Activated naive CD4-positive, alpha-beta T cell (primary cell): ENCODE measurements at places on chromosomes 3 and 15.

DNA sequence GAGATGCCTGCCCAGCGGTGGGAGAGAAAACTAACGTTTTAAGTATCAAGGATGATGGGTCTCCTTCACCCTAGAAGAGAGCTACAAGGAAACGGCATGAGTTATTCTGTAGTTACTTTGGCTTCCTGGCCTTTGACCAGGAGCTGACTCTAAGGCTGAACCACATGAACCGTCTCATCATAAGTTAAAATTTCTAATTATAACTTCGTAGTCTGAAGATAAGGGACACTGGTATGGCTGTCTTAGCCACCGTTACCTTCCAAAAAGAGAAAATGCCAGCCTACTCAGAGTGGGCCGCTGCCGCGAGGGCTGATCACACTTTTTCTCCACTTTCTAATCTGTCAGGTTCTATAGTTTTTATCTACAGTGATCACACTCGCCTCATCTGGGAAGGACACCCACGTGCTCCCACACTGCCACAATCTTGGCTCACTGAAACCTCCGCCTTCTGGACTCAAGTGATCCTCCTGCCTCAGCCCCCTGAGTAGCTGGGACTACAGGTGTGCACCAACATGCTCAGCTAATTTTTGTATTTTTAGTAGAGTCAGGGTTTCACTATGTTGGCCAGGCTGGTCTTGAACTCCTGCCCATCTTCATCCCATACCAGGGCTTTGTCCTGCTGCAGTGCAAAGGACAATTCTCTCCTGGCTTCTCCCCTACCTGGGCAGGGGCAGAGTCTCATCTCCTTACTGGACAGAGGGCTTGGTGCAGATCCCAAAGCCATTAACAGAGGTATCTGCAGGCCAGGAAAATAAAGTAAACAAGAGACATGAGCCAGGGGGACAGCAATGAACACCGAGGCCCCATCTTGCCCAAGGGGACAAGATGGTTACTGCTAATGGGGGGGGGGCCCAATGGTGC is 73.4 kb downstream of the RFTN1 start:
- no peak for DNase-seq

DNA sequence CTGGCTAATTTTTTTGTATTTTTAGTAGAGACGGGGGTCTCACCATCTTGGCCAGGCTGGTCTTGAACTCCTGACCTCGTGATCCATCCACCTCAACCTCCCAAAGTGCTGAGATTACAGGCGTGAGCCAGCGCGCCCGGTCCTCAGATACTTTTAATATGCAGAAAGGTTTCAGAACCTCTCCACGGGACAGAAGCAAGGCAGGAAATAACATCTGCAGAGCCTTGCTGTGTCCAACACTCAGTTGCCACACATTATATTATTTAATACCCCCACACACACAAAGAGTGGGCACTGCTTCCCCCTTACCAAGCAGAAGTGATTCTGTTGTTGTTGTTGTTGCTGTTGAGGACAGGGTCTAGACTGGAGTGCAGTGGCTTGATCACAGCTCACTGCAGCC is 28.0 kb downstream of the OSBPL10 start:
- no peak for DNase-seq

DNA sequence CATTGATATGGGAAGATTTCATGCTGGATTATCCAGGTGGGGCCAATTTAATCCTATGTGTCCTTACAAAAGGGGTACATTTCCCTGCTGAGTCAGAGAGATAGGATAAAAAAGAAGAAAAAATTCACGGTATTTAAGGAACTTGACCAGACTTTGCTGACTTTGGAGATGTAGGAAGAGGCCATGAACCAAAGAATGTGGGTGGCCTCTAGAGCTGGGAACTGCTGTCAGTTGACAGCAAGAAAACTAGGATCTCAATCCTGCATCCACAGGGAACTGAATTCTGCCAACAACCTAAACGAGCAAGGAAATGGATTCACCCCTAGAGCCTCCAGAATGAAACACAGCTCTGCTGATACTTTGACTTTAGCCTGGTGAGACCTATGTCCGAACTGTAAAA is 148.1 kb upstream of the SLC24A5 start:
- no peak for DNase-seq

DNA sequence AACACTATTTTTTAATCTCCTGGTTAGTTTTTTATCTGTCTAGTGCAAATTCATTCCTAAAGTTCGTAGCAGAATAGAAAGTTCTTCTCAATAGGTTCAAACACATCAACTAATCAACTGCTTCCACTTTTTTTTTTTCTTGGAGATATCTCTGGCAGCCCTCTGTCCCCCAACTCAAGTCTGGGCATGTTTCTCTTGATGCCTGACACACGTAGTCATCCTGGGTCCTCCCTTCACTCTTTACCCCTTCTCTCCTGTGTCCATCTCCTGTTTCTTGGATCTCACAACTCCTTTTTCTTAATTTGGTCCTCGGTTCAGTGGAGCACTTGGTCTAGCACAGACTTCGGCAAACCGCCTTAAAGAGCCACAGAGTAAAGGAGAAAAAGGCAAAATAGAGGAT is 14.4 kb downstream of the TNFAIP8L3 start:
- no peak for DNase-seq

GRCh38 chr15:36278219-36278618 is 301.2 kb upstream of the CDIN1 start:
- DNase-seq: no peak

- DNase-seq: no peak
Observed at GRCh38 chr3:187641320-187642016, 28.7 kb downstream of the SST start.

DNA sequence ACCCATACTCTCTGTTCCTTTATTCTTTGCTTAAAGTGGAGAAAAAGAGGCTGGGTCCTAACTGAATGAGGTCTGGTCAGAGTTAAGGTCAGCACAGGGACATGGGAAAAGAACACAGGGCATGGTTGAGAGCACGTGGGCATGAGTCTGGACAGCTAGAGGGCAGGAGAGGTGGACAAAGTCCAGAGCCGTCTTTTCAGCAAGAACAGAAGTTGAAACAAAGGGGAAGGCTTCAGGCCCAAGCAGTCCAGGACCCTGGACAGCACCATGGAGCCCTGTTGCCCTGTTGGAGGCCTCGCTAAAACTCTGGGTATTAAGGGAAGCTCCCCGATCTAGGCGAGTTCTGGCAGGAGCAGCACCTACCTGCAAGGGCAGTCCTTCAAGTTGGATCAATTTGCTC is 50.7 kb downstream of the XYLB start:
- no peak for DNase-seq

DNA sequence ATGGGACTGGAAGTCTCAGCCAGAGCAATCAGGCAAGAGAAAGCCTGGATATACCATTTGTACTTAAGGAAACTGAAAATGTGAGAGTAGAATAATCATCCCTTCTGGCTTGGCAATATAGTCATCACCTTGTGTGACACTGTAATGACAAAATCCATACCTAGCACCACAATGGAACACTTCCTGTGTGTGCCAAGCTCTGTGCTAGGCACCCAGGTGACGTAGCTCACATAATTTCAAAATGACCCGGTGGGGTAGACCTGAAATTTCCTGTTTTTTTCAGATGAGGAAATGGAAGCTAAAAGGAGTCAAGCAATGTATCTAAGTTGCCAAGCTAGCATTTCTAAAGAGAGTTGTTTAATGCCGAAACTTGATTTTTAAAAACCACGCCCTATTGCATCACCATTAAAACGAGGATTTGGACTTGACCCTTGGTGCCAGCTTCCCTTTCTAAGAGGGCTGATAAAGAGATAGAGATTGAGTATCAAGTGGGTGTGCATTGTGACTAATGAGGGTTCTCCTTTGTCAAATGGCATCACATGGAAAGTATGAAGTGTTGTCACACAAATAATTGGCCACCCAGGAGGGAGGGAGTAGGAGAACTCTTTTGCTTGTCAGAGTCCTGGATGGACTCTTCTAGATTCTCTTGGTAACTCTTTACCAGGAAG is 141.3 kb upstream of the PDZRN3 start:
- no peak for DNase-seq

DNA sequence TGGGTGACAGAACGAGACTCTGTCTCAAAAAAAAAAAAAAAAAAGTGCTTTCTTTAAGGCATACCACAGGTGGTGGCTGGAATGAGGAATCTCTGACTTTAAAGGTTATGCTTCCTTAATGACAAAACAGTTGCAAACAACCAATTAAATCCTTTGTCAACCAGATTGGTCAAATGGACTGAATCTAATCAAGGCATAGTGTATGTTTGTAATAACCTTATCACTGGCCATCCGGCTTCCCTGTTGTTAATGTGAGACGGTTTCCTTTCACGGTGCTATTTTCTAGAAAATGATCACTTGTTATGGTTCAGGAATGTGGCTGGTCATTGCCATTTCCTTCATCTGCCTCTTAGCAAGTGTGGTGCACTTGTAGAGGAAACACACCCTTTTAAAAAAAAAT is 75.9 kb downstream of the FLNB start:
- DNase-seq: no peak

DNA sequence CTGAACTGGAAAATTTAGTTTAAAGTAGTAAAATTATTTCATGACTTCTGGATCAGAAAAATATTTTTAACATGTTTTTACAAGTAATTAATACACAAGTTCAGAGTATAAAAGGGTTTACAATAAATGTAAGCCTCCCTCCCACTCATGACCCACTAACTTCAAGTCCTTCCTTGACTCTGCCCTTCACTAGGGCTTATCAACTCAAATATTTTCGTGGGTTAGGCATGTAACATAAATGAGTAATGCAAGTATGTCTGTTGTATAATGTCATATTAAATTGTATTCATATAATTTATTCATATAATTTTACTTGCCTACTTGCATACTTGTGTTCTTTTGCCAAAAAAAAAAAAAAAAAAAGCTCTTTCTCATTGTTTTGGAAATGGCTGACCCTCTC is 3.4 kb upstream of the OPA1 start:
- DNase-seq: no peak

DNA sequence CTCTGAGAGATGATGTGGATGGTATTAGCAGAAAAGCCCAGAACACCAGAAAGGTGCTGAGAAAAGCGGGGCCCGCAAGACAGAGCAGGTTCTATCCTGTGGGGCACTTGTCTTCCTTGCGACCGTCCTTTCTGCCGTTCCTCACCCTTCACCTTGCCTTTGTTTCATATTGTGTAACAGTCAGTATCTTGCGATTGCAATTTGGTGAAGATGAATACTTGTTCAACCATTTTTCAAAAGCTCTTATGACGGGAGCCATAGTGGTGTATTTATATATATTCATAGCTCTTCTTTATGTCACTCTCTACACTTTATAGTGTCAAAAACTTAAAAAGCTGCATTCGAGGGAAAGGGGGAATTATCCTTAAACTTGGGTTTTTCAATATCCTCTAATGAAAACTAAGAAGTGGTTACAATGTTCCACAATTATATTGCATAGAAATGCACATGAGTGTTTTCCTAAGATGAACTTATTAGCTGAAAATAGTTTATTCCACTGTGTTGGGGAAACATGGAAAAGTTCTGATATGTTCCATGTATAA is 797 bp downstream of the MAP3K13 start:
- no peak for DNase-seq

DNA sequence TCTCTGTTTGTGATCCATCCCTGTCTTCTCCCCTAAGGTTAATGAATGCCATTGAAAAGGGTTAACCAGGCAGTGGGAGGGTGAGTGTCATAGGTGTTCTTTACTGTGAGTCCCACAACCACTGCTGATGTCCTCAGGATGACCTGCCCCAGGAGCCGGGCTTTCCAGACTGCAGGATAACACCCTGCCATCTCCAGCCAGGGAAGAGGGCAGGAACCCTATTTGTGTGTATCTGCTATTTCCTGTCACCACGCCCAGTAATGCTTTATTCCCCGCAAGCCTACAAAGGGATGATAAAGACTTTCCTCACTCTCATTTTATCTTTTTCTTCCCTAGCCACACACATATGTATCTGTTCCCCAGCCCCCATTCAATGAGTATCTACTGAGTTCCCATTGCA is 15.6 kb upstream of the CTXND1 start:
- DNase-seq: no peak

GRCh38 chr15:89633585-89633984 is 21.7 kb downstream of the KIF7 start:
- DNase-seq: no peak

DNA sequence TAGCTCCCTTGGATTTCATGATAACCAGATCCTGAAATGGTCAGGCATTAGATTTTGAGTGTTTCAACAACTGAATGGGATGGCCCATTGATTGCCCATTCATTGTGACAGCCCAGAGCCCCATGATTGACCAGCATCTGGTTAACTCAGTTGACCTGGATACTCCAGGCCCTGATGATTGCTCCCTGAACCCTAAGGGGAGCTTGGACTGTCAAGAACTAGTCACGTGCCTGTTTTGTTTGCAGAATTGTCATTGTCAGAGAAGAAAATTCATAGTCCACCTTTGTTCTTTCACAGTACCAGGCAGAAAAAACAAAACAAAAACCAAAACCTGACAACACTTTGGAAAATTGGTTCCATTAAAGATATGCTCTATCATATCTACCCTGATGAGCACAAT is 241.3 kb upstream of the ONECUT1 start:
- no peak for DNase-seq

- DNase-seq: no peak
Observed at GRCh38 chr3:45153658-45154437, 7.7 kb upstream of the CDCP1 start.

GRCh38 chr3:46656778-46657556 is 36.5 kb downstream of the ALS2CL start:
- DNase-seq: no peak

GRCh38 chr3:181103605-181104004 is 114.1 kb upstream of the DNAJC19 start:
- DNase-seq: no peak

GRCh38 chr3:48990636-48991469 is 812 bp downstream of the P4HTM start:
- DNase-seq: no peak

DNA sequence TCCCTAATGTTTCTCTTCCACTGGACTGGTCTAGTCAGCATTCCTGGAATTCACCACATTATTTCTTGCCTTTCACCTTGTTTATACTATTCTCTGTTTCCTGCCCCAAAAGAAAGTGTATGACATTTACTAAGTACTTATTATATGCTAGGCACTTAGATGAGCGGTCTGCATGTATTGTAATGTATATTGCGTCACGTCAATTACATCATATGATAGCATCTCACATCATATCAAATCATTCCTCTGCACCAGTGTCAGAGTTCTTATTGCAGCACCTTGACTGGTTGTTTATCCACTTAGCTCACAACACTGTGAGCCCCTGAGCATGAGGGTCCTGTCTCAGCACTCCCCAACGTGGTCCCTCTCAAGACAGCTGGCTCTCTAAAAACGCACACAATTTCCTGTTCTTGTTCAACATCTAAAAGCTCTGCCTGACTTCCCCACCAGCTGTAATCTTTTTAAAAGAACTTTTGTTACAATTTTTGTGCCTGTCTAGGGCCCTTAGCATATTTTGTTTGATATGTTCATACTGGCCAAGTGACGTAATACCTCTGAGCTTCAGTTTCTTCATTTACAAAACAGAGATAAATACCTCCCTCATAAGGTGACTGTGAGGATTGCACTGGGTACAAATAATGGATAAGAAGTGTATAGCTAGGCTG is 58.8 kb downstream of the ARHGAP31 start:
- no peak for DNase-seq

- DNase-seq: no peak
Observed at GRCh38 chr3:16704941-16705340, 99.7 kb upstream of the DAZL start.
